ENCODE measurements at places on chromosomes 5 and 9.

GRCh38 chr9:127396253-127396807 lies 639 bp upstream of the SLC2A8 start:
- no peak for DNase-seq

- no peak for DNase-seq
These were observed 75.4 kb upstream of the ARAP3 start for GRCh38 chr5:141757402-141757801.

- no peak for DNase-seq
These were observed 1.0 kb downstream of the MSX2 start for GRCh38 chr5:174725261-174725990.

DNA sequence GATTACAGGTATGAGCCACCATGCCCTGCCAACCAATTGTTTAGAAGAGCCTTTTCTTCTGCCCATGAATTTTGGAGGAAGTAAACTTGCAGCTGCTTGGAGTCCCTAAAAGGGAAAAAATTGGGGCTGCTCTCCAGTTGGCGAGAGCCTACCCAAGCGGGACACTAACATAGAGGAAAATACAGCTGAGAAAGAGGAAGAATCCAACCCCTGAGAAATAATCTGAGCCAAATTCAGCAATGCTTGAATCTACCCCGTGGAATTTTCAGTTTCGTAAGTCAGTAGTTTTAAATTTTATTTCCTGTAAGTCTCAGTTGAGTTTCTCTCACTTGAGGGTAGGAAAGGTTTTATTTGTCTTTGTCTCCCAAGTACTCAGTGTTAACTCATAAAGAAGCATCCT lies 30.4 kb upstream of the UBTD2 start:
- DNase-seq: no peak

- no peak for DNase-seq
These were observed 35.3 kb upstream of the SLIT3 start for GRCh38 chr5:169336242-169336641.

GRCh38 chr9:130186839-130187522 lies 14.8 kb downstream of the NCS1 start:
- DNase-seq: no peak

DNA sequence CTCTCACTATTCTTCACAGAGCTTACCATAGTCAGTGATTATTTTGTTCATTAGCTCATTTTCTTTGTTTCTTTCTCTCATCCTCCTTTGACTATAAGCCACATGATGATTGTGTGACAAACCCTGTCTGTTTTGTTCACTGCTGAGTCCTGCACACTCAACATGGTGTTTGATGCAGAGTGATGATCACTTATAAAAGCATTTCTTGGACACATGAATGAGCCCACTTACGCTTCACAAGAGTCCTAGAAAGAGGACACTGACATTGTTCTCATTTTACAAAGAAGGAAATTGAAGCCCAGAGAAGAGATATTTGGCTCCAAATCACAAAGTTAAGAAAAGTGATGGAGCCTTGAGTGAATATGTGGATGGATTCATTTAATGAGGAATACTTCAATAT lies 13.4 kb downstream of the ABLIM3 start:
- DNase-seq: no peak
